ENCODE measurements at places on chromosomes 6 and 20.

DNA sequence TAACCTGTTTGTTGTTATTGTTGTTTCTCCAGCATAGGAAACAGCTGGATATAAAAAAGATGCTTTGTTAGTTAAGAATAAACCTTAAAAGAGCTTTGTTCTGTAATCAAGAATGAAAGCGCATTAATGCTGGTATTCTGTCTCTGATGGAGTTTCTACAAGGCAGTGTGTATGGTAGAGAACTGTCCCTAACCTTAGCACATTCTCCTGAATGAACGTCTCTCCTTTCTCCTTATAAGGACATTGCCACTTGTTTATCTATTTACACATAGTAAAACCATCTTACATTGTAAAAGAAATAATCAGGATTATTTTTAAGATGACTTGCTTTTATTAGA is 33.8 kb upstream of the LCA5 start:
- DNase-seq = no peak

GRCh38 chr20:20360464-20360863 is 7.4 kb upstream of the INSM1 start:
- DNase-seq = peak; percentile 5

- DNase-seq = no peak
Observed at GRCh38 chr6:55826941-55827340, 48.4 kb downstream of the BMP5 start.

DNA sequence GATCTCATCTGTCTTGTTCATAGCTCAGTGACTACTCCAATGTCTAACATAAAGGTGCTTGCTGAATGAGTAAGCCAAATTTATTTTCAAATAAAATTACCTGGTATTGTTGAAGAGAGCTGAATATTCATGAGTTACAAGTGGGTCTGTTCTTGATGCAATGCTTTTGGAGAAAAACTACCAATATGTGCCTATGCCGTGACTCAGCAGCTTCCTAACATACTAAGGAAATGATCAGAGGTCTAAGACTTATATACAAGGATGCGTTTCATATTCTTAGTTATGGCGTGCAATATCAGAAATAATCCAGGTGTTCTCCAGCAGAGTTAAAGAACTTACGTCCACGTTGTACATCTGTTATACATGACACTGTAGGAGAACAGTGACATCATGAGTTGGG is 5.1 kb downstream of the FAM120B start:
- DNase-seq = no peak

GRCh38 chr6:129141499-129141898 is 258.6 kb downstream of the LAMA2 start:
- no peak for DNase-seq

- no peak for DNase-seq
Observed at GRCh38 chr6:106098383-106099234, 12.5 kb downstream of the PRDM1 start.

DNA sequence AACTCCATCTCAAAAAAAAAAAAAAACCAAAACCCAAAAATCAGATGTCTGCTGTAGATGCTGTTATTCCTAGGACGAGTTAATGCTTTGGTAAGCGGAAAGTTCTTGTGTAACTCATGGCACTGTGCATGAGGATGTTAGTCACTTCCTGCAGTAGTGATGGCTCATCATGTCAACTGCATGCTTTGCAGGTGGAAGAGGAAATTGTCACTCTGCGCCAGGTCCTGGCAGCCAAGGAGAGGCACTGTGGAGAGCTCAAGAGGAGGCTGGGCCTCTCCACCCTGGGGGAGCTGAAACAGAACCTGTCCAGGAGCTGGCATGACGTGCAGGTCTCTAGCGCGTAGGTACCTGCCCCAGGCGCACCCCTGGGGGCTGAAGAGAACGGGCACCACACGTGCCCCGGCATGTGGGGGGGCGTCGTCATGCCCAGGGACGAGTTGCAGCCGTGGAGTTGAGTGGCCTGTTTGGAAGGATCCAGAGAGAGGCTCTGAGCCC is 8.5 kb downstream of the TPD52L2 start:
- DNase-seq = no peak

GRCh38 chr6:79453558-79454042 is 83.6 kb downstream of the LCA5 start:
- no peak for DNase-seq

DNA sequence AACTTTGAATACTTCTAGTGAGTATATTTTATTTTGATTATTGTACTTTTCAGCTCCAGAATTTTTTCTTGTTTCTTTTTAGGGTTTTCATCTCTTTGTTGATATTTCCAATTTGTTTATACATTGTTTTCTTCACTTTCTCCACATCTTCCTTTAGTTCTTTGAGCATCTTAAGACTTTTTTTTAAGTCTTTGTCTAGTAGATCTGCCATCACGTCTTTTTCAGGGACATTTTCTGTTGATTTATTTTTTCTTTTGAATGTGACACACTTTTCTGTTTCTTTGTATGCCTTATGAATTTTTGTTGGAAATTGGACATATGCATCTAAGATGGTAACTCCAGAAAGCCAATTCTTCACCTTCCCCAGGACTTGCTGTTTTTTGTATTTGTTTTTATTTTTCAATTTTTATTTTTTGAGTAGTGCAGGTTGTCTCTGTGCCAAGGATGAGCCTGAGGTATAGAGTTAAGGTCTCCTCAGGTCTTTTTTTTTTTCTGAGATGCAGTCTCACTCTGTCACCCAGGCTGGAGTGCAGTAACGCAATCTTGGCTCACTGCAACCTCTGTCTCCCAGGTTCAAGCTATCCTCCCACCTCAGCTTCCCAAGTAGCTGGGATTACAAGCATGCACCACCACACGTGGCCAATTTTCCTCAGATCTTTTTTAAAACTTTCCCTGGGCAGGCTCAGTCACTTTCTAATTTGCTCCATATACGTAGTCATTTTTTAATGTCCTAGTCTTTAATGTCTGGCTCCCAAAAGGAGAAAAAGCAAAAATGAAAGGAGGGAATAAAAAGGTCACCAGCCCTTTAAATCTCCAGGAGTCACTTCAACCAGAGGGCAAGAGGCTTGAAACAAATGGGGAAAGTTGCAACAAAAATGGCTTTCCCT is 6.7 kb upstream of the CMTR1 start:
- no peak for DNase-seq

DNA sequence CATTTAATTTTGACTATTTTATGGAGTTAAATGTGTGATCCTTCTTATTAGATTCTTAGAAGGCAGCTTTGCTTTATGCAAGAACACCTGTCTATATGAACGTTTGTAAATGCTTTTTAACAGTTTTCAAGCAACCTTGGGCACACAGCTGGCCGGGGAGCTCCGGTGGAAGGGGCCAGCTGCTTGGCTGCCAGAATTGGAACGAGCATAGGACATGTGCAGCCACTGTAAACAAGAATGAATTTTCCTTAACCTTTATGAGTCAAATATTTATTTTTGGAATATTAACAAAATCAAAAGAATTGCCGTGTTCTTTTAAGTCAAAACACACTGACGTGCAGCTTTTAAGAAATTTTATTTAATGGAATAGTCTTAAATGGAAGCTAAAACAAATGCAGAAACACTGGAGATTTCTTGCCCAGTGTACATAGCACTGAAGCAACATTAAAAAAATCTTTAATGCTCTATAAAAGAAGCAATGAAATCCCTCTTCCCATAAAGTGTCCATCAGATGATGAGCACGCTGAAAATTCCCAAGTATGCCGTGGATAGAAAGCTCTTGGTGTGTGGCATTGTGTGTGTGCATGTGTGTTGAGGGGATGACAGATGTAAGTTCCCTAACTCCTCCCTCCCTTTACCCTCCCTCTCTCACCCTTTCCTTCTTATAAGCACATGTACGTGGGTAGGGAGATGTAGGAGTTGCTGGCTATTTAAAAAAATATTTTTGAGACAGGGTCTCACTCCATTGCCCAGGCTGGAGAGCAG is 208.9 kb upstream of the EXOC2 start:
- DNase-seq = no peak

GRCh38 chr6:87858440-87858839 is 156.4 kb upstream of the AKIRIN2 start:
- no peak for DNase-seq

- no peak for DNase-seq
Observed at GRCh38 chr20:5718896-5719595, 31.2 kb upstream of the SHLD1 start.

DNA sequence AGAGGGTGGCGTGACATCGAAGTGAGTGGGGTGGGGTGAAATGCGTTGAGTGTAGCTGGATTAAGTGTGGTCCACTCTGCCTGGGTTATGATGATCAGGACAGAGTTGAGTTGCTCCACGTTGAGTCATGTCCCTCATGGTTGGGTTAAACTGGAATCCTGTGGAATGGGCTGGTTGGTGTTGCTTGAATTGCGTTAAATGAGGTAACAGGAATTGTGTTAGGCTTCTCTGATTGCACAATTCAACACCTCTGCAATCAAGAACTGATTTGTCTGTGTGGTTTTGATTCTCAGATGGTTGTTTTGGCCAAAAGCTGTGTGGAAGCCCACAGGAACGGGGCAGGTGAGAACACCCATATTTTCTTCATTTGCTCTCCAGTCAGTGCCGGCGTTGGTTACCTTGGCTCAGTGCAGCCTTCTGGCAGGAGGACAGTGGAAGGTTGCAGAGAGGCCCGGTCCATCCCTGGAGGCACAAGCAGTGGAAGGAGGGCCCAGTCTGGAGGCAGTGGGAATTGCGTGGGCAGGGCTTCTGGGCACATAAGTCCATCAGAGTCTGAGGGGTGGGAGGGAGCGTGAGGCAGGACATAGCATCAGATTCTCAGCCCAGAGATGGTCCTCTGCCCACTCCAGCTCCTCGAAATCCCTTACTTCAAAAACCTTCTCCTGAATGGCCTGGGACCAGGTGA is 11.6 kb downstream of the NOTCH4 start:
- no peak for DNase-seq

DNA sequence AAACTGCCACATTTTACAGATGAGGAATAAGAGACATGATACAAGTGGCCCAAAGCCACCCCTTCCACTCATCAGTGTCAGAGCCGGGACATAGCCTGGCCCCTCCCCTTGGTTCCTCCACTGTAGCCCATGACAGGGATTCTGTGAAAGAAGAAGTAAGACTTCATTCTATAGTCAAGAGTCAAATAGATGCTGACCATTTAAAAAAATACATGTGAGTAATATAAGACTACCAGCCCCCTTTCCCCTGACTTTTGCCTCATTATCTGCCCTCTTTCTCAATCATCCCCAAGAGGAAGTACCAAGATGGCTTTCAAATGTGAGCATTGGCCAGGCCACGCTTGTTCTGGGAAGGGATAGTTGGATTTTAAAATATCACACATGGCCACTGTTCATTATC is 57.8 kb upstream of the TAB2 start:
- no peak for DNase-seq

DNA sequence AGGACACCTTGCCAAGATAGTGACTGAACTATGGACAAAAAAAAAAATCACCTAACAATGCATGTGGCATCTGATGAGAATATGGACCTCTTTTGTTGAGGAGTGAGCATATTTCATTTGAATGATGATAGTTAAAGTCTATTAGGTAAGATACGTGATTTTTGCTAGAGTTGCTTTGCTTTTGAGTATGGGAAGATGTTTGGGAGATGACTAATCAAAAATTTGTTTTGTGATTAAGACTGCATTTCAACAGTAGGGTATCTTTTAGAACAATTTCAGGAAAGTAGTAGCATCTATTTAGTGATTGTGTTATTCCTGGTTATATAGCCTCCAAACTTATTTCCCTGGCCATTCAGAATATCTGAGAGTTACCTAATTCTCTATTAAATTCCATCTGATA is 878.6 kb upstream of the CITED2 start:
- no peak for DNase-seq

DNA sequence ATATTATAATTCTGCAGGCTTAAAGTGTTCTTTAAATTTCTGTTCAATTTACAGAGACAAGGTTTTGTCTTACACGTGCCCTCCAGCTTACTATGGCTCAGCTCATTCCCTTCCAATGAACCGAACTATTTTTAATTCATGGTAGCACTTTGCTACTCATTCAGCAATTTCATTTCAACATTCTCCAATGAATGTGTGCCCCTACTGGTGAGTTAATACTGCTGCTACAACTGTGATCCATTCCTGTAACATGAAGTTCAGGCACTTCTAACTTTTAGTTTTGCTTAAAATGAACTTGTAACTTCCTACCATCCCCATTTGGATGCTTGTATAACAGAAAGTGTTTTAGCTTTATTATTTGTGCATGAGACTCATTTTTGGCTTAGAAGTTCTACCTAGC is 99.7 kb downstream of the F13A1 start:
- no peak for DNase-seq

DNA sequence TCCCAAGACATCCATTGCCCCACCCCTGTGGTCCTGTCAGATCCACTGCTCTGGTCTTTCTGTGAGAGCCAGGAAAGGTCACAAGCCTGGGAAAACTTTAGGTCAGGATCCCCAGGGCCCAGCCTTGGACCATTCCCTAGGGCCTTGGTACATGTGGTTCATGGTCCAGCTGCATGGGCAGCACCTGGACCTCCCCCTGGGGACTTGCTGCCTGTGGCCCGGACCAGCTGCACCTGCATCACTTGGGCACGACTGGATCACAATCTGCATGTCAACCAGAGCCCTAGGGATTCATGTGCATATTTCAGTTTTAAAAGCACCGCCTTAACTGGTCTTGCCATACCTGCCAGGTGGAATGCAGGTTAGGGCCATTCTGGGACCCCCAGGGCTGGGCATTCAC is 44.3 kb upstream of the MC3R start:
- DNase-seq = no peak

- DNase-seq = no peak
Observed at GRCh38 chr6:149271348-149272340, 45.9 kb upstream of the TAB2 start.

GRCh38 chr6:165694296-165694695 is 31.3 kb upstream of the PDE10A start:
- no peak for DNase-seq

DNA sequence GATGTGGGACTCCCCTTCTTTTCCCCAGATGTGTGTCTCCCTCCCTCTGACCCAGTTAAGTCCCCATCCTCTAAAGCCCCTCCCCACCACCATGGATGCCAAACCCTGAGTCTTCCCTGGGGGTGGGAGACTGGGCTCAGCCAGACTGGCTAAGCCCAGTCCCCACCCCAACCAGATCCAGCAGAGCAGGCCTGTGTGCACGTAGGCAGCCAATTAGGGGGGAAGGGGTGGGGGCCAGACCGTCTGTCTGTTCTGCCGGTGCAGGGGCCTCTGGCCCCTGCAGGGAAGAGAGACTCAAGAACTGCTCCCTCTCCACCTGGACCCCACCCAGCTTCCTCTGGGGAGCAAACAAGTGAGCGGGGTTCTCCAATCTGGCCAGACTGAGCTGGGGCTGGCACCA is 605 bp downstream of the COX4I2 start:
- no peak for DNase-seq

GRCh38 chr6:156980948-156981347 is 203.8 kb downstream of the ARID1B start:
- no peak for DNase-seq

- no peak for DNase-seq
Observed at GRCh38 chr20:22998476-22998875, 36.6 kb upstream of the SSTR4 start.

DNA sequence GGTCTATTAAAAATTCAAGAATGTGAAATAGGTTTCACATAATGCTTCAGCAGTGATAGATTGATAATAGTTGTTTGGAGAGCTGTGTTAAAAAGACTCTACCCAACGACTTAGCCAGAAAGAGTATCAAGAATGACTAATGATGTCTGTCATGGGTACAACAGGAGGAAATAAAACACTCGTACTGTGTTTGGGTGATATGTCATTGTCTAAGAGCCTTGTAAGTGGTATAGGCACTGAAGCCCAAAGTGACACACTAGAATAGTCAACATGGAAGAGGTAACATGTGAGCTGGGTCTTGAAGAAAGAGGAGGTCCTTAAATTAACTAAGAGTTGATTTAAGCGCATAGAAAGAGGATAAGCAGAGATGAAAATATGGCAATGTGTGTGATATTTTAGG is 471.8 kb upstream of the MAN1A1 start:
- DNase-seq = no peak
